ENCODE measurements at places on chromosomes 7 and 10. TPM values are rescaled to one million over a fixed set of nuclear protein-coding genes. Genes with fewer than 3 reads are reported as not detected.

DNA sequence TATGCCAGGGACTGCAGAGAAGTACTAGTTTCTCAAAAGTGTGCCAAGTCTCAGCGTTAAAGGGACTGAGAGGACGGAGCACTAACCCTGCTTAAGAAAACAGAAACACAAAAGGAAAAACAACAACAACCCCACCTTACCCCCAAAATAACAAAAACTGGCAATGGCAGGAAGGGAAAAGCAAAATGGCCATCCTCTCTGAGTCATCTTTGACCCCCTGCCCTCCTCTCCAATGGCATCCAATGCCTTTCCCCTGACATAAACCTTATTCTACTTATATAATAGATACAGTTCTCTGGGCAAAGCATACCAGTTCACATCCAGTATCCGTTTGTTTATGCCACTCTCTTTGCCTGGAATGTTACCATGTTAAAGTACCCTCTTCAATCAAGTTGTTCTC, 1.6 kb downstream of the POLR1F start:
- DNase-seq = no peak

DNA sequence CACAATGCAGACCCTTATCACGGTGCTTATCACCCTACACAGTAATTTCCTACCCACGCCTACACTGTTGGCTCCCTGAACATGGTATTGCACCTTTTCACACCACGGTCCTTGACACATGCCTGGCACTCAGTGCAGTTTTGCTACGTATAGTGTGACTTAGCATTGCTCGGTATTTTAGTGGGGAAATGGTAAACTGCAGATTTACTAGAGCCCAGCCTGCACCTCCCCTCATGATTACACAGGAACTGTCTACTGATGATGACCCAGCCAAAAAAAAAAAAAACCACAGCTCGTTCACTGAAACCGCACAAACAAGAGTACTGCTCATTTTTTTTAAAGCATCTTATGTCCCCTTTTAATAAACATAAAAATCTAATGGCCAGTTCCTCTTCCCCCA, 124.2 kb upstream of the ZNF746 start:
- DNase-seq = no peak

DNA sequence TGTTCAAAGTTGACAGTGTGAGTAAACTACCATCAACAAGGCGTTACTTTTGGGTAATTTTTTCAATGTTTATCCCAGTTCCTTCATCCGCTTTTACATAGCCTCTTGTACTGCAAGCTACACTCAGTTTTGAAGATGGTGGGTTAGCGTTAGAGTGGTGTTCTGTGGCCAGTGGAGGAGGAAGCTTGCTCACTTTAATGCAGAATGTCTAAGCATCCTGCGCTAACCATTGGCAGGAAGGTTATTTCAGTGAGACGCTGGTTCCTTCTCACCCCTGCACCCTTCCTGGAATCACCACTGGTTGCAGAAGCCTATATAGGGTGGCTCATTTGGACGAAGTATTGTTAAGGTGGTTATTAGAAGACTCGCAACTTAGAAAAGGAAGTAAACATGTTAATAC, 159.1 kb downstream of the CELF2 start:
- DNase-seq = no peak

HMX2 gene
- total RNA-seq = 1.1 TPM

GRCh38 chr7:17075601-17076255, 193.9 kb upstream of the AGR3 start:
- DNase-seq = no peak

GRCh38 chr10:100976906-100977305, 7.6 kb downstream of the SEMA4G start:
- no peak for DNase-seq

CDK6 gene
- total RNA-seq = 82.0 TPM

GPR26 gene
- total RNA-seq = not detected

RELN gene
- total RNA-seq = 0.57 TPM

CALML3 gene
- not detected for total RNA-seq

DNA sequence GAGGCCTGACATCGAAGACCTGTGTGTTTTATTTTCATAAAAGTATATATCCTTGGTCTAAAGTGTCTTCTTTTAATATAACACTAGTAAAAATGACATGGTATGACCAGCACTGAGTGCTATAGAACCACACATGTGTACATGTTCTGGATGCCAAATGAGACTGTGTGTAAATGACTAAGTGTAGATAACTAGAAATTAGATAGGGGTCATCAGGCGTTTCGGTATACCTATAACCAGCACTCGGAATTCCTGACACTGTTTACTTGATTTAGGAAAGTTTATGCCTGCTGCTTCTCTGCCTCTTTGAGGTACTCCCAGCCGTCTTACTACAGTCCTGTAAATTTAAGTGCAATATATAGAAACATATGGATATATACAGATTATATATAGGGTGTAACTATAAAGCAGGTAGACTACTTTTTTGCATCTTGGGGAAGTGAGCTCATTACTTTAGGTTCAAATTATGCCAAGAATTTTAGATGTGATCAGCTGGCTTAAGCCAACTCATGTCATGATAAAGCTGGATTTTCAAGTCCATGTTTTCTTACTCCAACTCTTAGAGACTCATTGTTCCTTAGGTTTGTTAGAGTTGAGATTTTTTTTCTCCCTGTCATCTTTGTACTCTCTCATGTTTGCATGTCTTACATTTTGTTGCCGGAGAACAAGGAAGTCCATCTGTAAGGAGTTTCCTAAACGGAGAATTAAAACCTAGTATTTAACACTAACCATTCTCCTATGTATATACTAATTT, 62.9 kb downstream of the KLHDC10 start:
- no peak for DNase-seq

DNA sequence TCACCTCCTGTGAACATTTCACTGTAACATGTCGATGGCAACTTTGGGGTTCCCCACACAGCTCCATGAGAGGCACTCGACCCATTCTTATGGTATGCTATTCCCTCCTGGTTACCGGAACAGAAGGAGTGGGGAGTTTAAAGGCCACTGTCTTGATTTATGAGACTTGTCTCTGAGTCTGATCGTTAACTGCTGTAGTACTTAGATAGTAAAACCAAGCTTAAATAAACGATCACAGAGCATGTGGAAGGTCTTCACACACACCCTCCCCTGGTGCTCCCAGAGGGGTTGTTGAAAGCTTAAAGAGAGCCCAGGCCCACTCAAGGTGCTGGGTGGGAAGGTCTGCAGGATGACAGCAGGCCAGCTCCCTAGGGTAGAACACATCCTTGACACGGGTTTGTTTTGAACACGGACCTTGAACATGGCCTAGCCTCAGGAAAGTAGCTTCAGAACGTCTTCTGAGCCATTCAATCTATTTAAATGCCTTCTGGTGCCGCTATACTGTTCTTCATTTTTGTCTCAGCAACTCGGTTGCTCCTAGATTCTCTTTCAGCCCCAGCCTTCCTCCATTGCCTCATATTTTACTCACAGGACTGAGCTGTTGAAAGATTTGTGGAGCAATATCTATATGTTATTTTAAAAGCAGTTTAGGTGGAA, 335.3 kb downstream of the FGFR2 start:
- no peak for DNase-seq

SAP25 gene
- 0.52 TPM for total RNA-seq

GRCh38 chr10:96988426-96988825, 156.3 kb downstream of the LCOR start:
- no peak for DNase-seq

GRCh38 chr10:1040133-1040532, 8.8 kb downstream of the IDI1 start:
- DNase-seq = no peak

DNA sequence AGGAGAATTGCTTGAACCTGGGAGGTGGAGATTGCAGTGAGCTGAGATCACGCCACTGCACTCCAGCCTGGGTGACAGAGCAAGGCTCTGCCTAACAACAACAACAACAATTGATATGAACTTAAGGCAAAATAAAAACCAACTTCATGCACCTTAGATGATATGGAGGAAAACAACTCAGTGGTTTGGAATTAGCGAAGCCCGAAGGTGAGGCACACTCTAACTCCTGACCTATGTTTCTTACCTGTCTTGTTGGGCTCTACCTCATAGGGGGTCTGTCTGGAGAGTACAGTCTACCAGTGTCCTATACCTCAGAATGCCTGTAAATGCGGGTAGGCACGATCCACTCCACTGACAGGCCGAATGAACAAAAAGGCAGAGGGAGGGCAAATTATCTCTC, 24.3 kb upstream of the COBL start:
- DNase-seq = no peak

DNA sequence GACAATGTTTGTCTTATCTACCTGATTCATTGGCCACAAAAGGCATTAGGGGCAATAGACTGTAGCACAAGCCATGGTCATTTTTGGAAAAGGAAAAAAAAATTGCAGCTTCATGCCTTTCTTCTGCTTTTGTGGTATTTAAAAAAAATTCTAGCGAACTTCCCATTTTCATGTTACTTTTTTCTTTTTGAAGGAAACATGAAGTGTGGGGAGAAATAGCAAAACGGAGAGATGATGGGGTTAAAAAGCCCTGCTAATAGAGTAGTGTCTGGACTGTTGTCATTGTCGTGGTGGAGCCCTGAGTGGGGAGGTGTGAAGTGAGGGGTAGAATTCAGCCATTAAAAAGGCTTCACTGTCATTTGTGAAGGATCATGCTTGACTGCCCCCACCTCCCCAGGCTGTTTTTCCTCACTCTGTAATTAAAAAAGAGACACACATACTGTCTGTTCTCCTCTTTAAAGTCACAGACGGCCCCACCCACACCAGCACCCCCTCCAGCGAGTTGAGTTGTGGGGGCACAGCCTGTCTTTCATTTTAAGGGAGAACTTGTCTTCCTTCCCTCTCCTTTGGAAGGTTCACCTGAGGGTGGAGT, 272.4 kb downstream of the CREB5 start:
- DNase-seq = no peak

KCNH2 gene
- total RNA-seq = 0.27 TPM

- DNase-seq = no peak
Measured at GRCh38 chr10:69065406-69066361, 22.2 kb upstream of the SRGN start.

GIMAP6 gene
- total RNA-seq = not detected

GRCh38 chr10:126124046-126124445, 227.7 kb downstream of the FANK1 start:
- no peak for DNase-seq

DNA sequence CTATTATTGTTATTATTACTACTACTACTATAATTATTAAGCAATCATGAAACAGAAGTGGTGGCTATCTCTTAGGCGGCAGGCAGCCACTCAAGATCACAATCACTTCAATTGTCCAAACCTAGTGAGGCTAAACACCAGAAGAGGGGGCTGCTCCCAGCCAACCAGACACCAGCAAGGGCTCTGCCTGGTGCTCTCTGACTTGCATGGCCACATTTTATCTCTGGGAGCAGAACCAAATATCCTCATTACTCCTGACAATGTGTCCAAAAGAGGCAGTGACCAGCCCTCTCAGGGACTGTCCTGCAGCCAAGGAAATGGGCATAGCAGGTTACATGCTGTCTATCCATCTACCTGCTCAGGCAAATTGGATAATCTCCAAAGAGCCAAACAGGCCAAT, 187.4 kb upstream of the PDE1C start:
- DNase-seq = no peak
